Thymus (tissue), 14 donors: ENCODE measurements at places on chromosomes 13 and 19. TPM values are rescaled to one million over a fixed set of nuclear protein-coding genes. Genes with fewer than 3 reads are reported as not detected.

The FXYD7 gene
- not detected for total RNA-seq

The FGF14 gene
- total RNA-seq = 0.14 TPM

The PALM3 gene
- not detected for total RNA-seq

The ZNF418 gene
- 12.8 TPM for total RNA-seq

The PSPN gene
- 0.90 TPM for total RNA-seq

The ODAD3 gene
- 0.09 TPM for total RNA-seq

The GPR12 gene
- not detected for total RNA-seq

The RBM42 gene
- 51.8 TPM for total RNA-seq

The MBD3L2 gene
- total RNA-seq = 0.09 TPM

The NTF4 gene
- total RNA-seq = 6.7 TPM

The ZNF222 gene
- total RNA-seq = 9.6 TPM

The ZNF160 gene
- 20.5 TPM for total RNA-seq

The ZNF43 gene
- total RNA-seq = 21.0 TPM

The F10 gene
- 2.7 TPM for total RNA-seq

The ANGPTL4 gene
- total RNA-seq = 0.42 TPM

The ZNF93 gene
- 11.0 TPM for total RNA-seq

The ZNF85 gene
- 15.8 TPM for total RNA-seq

The FLT1 gene
- total RNA-seq = 4.3 TPM

The CYP2F1 gene
- total RNA-seq = not detected

The ZNF763 gene
- 4.4 TPM for total RNA-seq

The ZNF729 gene
- total RNA-seq = not detected

The PSG1 gene
- total RNA-seq = 0.05 TPM

The CXCL17 gene
- 0.14 TPM for total RNA-seq

The CBARP gene
- total RNA-seq = 0.09 TPM

The TEX26 gene
- total RNA-seq = not detected

The UBE2L5 gene
- total RNA-seq = 0.24 TPM

The RFC3 gene
- 24.3 TPM for total RNA-seq

The GNA15 gene
- 58.5 TPM for total RNA-seq

The DOCK6 gene
- 3.9 TPM for total RNA-seq
